ENCODE measurements at places on chromosomes 1 and 21. TPM values are rescaled to one million over a fixed set of nuclear protein-coding genes. Genes with fewer than 3 reads are reported as not detected.
A peak's percentile ranks its signal among the peaks of the same experiment; 100 is the strongest.

- no peak for DNase-seq
Observed at GRCh38 chr1:7770669-7770996, 463 bp upstream of the VAMP3 start.

GRCh38 chr1:201268604-201269151 lies 14.6 kb upstream of the PKP1 start:
- DNase-seq = no peak

- no peak for DNase-seq
Observed at GRCh38 chr1:33725037-33725436, 138.8 kb upstream of the HMGB4 start.

RHD gene
- total RNA-seq = not detected

- no peak for DNase-seq
Observed at GRCh38 chr1:35571263-35571662, 1.9 kb upstream of the TFAP2E start.

GRCh38 chr1:203250911-203251310 lies 21.4 kb upstream of the CHIT1 start:
- DNase-seq = no peak

PTPRC gene
- total RNA-seq = 438 TPM

LCE1A gene
- not detected for total RNA-seq

CTSK gene
- 2.1 TPM for total RNA-seq

GRCh38 chr1:184535191-184535970 lies 148.6 kb downstream of the C1orf21 start:
- no peak for DNase-seq

FCAMR gene
- total RNA-seq = not detected

- DNase-seq = no peak
Observed at GRCh38 chr1:217857061-217857460, 225.9 kb downstream of the SPATA17 start.

DNA sequence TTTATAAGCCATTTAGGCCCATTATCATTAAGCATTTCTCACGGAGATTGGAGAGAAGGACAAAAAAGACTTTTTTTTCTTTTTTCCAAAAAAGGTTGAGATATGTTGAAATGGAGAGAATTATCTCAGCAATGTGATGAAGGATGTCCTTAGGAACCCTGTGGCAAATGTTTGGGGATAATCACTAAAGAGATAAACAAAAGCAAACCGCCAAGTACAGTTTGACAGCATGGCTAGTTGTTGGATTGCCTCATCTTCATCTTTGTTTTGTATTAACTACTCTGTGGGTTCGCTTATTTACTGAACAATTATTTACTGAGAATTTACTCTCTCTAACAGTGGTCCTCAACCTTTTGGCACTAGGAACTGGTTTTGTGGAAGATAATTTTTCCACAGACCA lies 97.4 kb upstream of the HP1BP3 start:
- no peak for DNase-seq

NES gene
- total RNA-seq = 0.05 TPM

- DNase-seq = no peak
Observed at GRCh38 chr21:39022035-39022434, 161.2 kb downstream of the PSMG1 start.

CRYBG2 gene
- 1.1 TPM for total RNA-seq

LRRC38 gene
- not detected for total RNA-seq

DNA sequence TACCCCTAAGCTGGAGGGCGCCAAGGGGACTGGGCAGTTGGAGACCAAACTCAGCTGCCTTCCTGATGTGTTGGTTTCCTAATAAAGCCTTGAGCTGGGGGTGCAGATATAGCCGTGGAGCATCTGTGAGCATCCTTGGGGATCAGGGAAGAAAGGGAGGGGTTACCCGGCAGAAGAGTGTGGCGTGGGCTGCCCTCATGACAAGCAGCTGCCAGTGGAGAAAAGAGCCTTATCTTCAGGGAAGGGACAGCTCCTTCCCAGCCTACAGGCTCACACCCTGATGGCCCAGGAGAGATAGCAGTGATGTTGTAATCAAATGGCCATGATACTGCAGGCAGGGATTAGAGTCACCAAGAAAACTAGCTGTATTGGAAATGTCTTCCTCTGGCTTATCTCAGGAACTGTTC lies 10.8 kb upstream of the NFASC start:
- DNase-seq = no peak

GRCh38 chr1:81799939-81800694 lies 617 bp upstream of the ADGRL2 start:
- DNase-seq = no peak

DNA sequence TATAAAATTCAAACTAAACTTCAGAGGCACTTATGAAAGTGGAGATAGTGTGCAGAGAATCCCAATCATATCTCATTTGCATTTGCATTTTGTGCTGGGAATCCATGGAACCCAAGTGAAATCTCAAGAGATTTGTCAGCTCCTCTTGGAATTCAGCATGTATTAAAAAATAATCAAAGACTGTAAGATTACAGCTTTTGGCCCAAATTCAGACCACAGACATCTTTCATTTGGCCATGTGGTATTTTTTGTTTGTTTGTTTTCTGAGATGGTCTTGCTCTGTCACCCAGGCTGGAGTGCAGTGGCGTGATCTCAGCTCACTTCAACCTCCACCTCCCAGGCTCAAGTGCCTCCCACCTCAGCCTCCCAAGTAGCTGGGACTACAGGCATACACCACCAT lies 3.8 kb upstream of the CACYBP start:
- no peak for DNase-seq

DNA sequence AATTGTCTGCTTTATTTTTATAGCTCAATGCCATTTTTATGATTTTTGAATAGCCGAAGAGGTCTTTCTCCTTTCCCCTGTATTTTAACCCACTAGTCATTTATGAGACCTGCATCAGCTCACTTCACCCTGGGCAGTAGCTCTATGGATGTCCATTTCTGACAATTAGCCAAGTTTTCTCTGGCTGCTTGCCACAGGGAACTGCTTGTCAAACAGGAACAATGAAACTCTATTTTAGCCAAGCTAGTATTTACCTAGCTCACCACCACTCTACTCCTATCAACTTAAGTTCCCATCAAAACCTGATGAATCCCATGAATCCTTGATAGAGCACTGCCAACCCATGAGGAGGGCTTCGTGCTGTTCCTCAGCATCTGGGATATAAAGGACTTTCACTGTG lies 406.7 kb downstream of the RWDD3 start:
- no peak for DNase-seq

DNA sequence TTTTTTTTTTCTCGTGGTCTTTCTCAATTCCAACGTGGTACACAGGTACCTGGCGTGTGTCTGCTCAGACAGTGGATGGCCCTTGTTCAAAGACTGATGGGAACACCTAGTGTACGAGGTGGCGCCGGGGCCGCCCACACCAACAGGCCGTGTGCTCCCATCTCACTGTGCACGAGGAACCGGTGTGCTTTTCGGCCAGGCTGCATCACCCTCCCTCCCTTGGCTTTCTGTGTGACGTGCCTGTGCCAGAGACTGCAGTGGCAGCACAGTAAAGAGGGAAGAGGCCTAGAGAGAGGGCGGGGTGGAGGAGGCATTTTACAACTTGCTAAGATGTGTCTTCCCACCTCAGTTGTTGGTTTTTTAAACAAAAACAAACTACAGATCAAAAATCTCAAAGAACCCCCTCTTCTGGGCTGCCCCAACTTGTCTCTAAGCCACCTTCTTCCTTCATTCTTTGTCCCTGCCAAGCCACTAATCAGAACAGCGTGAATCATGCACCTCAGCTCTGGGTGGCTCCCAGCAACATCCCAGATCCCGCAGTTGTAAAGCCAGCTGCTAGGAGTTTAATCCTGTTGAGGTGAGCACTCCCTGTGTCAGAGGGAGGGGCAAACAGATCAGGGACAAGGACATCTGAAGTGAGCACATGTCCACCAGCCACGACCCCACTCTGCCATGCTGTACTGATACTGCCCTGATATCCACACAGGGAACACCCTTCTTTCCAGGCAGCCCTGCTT lies 20.7 kb downstream of the IRF2BP2 start:
- no peak for DNase-seq

GRCh38 chr1:116111524-116112021 lies 374 bp downstream of the MAB21L3 start:
- DNase-seq = no peak

STIL gene
- total RNA-seq = 28.0 TPM

DNA sequence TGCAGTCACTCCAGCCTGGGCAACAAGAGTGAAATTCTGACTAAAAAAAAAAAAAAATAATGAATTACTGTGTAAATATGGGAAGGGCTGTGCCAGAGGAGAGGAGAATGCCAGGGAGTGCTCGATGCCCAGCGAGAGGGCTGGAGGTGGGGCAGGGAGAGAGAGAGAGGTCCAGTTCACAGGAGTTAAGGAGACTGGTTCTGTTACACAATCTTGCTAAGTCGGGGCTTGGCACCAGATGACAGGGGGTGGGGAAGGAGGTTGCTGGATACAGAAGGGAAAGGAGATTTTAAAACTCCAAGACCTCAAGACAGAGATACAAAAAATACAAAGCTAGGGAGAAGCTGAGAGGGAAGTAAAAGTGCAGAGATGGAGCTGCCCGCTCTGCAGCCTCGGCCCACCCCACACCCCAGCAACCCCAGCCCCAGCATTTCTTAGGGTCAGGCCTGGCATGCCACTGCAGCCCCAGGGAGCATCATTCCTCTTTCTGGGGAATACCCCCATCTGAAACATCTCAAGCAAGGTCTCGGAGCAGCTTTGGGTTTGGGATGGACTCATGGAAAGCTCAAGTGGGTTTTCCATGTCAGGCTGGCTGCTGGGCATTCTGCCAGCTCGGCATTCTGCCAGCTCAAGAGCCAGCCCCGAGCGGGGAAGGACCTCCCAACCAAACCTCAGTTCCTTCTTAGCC lies 991 bp downstream of the SELENBP1 start:
- no peak for DNase-seq

- no peak for DNase-seq
Observed at GRCh38 chr1:234742622-234743021, 132.6 kb upstream of the IRF2BP2 start.

GRCh38 chr1:15212216-15212953 lies 34.6 kb upstream of the FHAD1 start:
- DNase-seq = no peak

NUDT4B gene
- total RNA-seq = 0.36 TPM

- no peak for DNase-seq
Observed at GRCh38 chr1:156937883-156938282, 17.5 kb downstream of the LRRC71 start.

DNA sequence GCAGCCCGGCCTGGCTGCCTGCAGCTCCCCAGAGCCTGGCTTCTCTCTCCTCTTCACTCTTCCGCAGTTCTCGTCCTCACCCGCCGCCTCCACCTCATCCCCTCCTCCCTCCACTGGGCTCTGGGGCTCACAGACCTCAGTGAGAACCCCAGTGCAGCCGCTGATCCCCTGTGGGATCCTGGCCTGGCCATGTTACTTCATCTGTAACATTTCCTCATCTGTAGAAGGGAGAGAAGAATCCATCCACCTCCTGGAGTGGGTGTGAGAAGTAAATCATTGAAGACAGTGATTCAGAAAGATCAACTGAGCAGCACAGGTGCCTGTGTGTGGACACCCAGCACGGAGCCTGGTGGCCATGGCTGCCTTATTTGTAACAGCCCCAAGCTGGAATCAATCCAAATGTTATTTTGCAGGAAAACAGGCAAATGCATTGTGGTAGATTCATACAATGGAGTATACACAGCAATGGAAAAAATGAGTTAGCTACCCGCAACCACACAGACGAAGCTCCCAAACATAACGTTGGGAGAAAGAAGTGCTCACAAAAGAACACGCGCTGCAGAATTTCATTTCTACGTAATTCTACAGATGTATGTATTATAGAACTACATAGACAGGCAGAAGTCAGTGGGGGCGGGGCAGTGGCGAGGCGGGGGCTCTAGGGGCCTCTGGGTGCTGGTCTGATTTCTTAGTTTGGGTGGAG lies 8.7 kb downstream of the LAPTM5 start:
- peak; percentile 80 for DNase-seq

DNA sequence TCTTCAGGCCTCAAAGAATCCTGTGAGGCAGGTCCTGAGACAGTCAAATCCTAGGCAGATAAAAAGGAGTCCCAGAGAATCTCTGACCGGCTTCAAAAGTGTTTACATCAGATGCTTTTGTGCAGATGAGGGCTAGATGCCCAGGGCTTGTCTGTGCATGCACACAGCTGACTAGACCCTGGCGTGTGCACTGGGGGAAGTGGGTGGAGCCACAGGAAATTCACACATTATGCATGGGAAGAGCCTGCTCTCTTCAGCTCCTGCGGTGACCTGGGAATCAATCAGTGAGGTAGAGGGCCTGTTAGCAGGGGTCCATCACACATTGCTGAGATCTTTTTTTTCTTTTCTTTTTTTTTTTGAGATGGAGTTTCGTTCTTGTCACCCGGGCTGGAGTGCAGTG lies 36.6 kb upstream of the NHLH2 start:
- DNase-seq = no peak

OR2G6 gene
- not detected for total RNA-seq

- DNase-seq = no peak
Observed at GRCh38 chr21:14693997-14694396, 147.9 kb upstream of the SAMSN1 start.

TLCD4 gene
- not detected for total RNA-seq

ATP6V1G3 gene
- not detected for total RNA-seq

DNA sequence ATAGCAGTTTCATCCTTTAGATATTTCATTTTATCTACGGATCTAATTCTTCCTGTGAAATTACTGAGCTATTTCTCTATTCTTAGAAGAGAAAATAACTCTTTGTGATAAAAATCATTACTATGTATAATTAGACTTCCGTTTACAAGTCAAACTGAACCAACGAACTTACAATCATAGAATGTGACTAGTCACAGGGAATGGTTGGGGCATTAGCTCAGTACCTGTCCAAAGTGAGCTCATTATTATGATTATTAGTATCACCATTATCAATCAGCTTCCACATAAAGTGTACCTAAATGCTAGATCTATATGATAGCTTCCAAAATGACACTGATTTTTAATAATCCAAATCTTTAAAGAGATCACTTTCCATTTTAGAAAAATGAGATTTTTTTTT lies 12.5 kb downstream of the AMY2B start:
- DNase-seq = no peak

GRCh38 chr1:48216313-48216712 lies 6.2 kb upstream of the SLC5A9 start:
- DNase-seq = no peak

DNA sequence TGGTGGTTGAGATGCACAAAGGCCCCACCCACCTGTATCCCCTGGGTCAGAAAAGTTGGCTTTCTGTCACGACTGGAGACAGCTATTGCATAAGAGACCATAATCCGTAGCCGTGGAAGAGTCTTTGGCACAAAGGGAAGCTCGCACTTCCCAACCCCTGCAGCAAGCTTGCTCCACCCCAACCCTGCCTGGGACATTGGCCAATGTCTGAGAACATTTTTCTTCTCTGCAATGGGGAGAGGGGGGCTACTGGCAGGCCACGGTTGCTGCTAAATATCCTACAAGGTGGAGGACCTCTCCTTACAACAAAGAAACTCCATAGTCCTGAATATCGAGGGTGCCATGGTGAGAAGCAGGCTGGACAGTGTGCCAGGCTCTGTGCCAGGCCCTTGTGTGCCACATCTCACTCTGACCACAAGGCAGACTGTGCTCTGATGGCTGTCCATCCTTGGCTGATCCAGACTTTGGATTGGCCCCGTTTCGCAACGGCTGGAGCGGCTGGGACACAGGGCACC lies 104.1 kb downstream of the CSMD2 start:
- DNase-seq = no peak

GRCh38 chr1:11749996-11750395 lies 12.0 kb upstream of the C1orf167 start:
- no peak for DNase-seq

SFT2D2 gene
- 65.7 TPM for total RNA-seq

Measured in activated CD4-positive, alpha-beta T cell treated with anti-CD3 and anti-CD28 coated beads, Interleukin-2, amount 10 ng/mL, durations not matched to agents 24 days and 14 days (primary cell).